ENCODE measurements at places on chromosomes 12 and 14.

GRCh38 chr12:6382371-6382770 is 1.6 kb upstream of the LTBR start:
- no peaks in the 10 kb centered on the region for H3K36me3 ChIP-seq
- no peaks in the 10 kb centered on the region for H3K4me1 ChIP-seq
- peaks cover 6% of the 10 kb centered on the region for H3K27me3 ChIP-seq
- H3K4me3 ChIP-seq, result no peak overlapping the region

- H3K36me3 ChIP-seq, result no peaks in the 10 kb centered on the region
- peak; percentile 23 for DNase-seq
- peaks cover 16% of the 10 kb centered on the region for H3K4me1 ChIP-seq
- H3K27ac ChIP-seq, result no peak overlapping the region
- H3K27me3 ChIP-seq, result peaks cover 11% of the 10 kb centered on the region
These were observed 73.9 kb downstream of the HSD17B6 start for GRCh38 chr12:56836800-56837663.

DNA sequence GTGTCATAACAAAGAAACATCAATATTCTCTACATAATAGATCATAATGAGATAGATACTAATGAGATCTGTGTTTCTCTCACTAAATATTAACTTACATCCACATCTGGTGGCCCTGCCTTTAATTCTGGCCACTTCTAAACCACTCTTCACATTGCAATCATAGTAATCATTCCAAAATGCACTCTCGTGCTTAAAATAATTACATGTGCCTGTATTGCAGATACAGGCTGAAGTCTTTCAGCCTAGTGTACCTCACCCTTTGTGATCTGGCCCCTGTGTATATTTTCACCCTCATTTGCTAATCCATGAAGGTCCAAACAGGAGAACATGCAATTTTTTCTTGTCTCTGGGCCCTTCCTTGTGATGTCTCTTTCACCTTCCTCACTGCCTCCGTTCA is 108.0 kb downstream of the LIN7A start:
- no peaks in the 10 kb centered on the region for H3K27me3 ChIP-seq
- H3K27ac ChIP-seq, result no peak overlapping the region
- no peak for DNase-seq
- no peak overlapping the region for H3K4me3 ChIP-seq
- H3K36me3 ChIP-seq, result no peaks in the 10 kb centered on the region

GRCh38 chr12:46825591-46826414 is at the start of gene SLC38A4:
TSS of gene SLC38A4 (minus strand) at chr12:46825997. CDS start at chr12:46793071, 32,926 bp downstream.
- H3K36me3 ChIP-seq, result no peaks in the 10 kb centered on the region
- H3K4me1 ChIP-seq, result no peaks in the 10 kb centered on the region
- no peak for DNase-seq
- no peaks in the 10 kb centered on the region for H3K27me3 ChIP-seq
- no peak within 1 kb of the TSS for H3K4me3 ChIP-seq

DNA sequence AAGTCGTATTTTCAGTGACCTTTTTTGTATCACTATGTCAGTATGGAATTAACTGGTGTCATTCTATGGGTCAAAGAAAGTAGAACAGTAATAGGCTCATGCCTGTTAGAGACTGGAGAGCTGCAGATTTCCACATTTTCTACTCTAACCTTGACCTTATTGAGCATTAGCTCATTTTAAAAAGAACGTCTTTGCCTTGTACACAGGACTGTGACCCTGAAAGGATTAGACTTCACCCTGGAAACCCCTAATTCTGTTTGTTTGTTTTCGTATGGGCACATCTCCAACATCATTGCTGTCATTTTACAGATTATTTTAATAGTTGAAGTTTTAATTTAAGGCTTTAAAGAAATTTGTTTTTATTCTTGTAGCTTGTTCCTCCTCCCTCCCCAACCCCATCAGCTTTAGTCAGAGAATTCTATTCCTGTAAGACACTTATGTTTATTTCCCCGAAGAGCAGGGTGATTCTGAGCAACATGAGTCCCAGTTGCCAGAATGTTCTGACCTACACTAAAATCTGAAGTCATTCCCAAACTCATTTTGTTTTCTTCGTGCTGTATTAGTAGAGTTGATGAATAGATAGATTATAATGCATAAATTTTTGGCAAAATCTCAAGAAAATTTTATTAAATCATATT is 451.3 kb downstream of the FOXG1 start:
- no peaks in the 10 kb centered on the region for H3K4me1 ChIP-seq
- H3K27ac ChIP-seq, result no peak overlapping the region
- H3K4me3 ChIP-seq, result no peak overlapping the region
- H3K27me3 ChIP-seq, result no peaks in the 10 kb centered on the region
- no peak for DNase-seq
